G401 (cell line): ENCODE measurements at places on chromosomes 2 and 18. TPM values are rescaled to one million over a fixed set of nuclear protein-coding genes. Genes with fewer than 3 reads are reported as not detected.

The MYOM1 gene
- total RNA-seq: 0.06 and 0.17 TPM in 2 replicates

GRCh38 chr18:48161911-48162698 lies 231.6 kb upstream of the SMAD2 start:
- DNase-seq: peak; percentile 6

DNA sequence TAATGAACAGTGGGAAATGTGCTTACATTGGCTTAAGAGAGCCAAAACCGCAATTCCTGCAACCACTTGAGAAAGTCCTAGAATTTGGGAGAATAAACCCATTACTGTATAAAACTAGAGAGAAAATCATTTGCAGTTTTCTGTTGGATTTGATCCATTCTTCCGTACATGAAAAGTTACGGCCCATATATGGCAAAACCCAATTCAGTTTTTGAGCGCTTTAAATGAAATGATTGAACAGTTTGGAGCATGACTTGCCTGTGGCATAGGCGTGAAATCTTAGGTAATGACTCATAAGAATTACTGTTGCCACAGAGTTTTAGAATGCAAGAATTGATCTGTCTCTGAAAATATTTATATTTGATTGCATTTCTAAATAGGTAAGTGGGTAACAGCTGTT lies 52.0 kb downstream of the PHLPP1 start:
- DNase-seq: no peak

GRCh38 chr2:26325851-26326250 lies 20.1 kb upstream of the SELENOI start:
- DNase-seq: no peak

The EPB41L3 gene
- total RNA-seq: 0.07 TPM in 1 of 2 replicates, not detected in the other

The SLC30A3 gene
- 1.3 and 2.6 TPM in 2 replicates for total RNA-seq
